ENCODE measurements at places on chromosomes 2 and 18.

DNA sequence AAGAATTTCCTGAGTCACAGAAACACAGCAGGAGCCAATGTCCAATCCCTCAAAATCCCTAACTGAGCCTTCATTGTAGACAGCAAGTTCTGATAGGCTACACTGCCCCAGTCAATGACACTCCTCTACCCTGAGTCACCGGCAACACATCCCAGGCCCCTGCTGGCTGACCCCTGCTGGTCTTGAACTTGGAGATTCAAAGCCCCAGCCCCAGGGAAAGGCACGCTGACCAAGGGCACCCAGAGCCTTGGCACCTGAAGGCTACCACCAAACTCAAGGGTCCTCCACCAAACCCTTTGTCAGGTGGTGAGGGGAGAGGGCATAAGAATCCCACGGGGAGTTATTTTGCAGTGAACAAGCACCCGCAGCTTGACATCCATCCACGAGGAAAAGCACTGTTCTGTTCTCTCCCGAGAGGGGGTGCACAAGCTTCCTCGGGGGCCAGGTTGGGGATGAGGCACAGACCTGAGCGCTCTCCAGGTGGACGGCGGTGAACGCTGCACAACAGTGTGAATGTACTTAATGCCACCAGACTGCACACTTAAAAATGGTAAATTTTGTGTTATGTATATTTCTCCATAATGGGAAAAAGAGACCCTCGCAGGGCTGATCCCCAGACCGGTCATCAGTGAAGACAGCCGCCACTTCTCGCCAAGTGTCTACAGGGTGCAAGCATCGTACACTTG is 46.9 kb downstream of the TFCP2L1 start:
- DNase-seq: no peak

DNA sequence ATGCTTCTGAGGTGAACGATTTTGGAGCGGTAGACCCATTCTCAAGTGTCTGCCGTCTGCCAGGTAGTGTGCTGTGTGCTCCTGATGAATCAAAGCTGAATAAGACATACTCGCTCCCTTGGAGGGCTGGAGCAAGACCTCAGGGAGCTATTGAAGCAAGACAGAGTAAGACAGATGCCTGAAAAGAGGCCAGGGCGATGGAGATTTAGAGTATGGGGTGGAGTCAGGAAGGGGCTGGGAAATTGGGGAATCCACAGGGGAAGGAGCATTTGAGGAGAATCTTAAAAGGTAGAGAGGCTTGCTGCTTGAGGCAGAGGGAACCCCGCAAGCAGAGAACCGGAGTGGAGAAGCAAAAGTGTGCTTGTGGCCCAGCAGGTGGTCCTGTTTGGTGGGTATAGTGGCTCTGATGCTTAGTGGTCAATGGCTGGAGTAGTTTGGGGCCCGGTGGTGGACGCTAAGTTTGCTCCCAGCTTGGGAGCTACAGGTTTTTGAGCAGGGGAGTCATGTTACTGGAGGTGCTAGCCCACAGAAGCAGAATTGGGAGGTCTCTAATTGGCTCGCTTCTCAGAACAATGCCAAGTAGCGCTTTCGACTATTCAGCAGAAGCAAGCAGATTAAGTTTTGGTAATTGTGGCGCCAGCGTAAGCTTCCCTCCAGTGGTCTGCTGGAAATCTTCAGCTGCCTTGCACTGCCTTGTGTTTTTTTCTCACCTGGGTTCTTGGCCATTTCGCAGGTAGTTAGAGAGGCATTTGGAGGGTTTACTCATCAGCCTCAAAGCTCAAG is 2.0 kb downstream of the CNNM4 start:
- DNase-seq: no peak

DNA sequence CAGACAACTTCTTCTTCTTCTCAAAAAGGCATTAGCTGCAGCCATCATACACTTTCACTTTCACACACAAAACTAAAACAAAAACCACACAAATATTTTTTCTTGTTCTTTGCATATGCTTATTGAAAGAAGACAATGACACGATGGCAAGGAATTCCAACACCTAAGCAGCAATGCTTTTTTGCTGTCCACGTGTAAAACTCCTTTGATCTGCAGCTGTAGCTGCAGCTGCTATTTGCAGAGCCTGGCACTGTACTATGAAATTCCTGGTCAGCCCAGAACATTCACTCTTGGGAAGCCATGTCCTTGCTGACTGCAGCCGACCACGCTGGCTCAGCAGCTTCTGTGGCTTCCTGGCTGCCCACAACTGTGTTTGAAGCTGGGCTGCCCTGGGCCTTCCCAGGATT is 316.2 kb downstream of the CDH2 start:
- peak; percentile 8 for DNase-seq

- no peak for DNase-seq
Observed at GRCh38 chr2:148046802-148047201, 25.9 kb downstream of the MBD5 start.

DNA sequence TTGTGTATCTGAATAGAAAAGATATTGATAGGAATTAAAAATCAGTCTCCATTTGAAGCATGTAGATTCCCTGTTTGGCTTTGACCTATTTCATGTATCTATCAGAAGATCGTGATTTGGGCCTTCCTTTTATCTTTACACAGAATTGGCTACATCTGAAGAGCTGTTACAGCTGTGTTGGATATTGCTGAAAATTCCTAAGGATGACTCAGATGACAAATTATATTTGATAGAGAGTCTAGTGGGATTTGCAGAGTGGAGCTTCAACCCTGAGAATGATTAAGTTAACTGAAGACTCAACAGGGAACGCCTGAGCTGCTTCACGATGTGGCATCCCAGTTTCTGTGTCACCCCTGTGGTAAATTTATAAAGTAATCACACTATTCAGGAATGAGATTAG is 4.9 kb upstream of the COL3A1 start:
- no peak for DNase-seq

DNA sequence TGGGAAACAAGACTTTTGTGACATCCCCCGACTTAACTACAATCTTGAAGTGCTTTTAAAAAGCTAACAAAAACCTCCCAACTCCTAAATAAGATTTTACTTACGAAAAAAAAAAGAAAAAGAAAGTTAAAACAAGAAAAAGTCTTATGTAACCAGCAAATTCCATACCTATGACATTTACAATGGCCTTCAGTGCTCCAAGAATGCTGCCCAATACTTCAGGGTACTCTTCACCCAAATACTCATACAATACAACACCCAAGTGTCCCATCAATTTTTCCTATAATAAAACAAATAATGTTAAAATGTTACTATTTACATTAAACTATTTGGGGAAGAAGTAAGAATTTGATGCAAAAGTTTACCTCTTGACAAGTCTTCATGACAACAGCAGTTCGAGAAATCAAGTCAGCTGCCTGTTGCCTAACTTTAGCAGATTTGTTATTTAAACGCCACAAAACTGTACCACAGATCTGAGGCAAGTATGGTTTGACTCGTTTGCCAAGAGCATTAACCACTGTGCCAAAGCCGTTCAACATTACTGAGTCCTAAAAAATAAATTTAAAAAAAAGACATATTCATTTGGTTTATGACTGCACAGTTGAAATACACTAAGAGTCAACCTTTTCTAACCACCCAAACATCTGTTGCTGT is 34.8 kb downstream of the SF3B1 start:
- no peak for DNase-seq

- DNase-seq: no peak
Observed at GRCh38 chr2:16129716-16130540, 189.6 kb downstream of the MYCN start.

- DNase-seq: peak; percentile 11
Observed at GRCh38 chr2:211434773-211435172, 878.4 kb downstream of the CPS1 start.

DNA sequence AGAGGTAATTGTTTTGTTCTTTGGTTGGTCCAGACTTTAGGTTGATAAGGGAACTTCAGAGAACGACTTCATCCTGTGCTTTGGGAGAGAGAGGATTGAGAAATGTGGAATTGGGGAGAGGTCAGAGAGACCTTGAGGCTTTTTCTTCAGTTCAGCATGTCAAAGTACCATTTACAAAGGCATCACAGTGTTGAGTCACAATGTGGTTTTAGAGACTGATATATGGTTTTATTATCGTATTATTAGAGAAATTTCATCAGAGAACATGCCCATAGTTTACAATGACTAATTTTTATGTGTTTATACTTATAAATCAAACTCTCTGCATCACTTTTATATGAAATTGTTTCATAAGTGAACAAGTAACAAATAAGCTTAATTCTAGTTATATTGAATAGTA is 626.6 kb downstream of the DSC3 start:
- DNase-seq: no peak

GRCh38 chr2:109054865-109055264 is 65.8 kb upstream of the EDAR start:
- DNase-seq: peak; percentile 79

GRCh38 chr18:49697757-49698524 is 115.4 kb downstream of the ACAA2 start:
- peak; percentile 26 for DNase-seq

DNA sequence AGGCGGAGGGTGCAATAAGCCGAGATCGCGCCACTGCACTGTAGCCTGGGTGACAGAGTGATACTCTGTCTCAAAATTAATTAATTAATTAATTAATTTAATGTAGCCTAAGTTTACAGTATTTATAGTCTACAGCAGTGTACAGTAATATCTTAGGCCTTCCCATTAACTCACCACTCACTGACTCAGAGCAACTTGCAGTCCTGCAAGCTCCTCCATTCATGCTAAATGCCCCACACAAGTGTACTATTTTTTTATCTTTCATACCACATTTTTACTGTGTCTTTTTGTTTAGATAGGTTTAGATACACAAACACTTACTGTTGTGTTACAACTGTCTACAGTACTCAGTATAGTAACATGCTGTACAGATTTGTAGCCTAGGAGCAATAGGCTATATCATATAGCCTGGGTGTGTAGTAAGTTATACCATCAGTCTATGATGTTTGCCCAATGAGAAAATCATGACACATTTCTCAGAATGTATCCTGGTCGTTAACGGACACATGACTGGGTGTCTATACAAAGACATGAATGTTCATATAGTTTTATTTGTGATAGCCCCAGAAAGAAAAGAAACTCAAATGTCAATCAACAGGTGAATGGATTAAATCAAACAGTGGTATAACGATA is 15.8 kb upstream of the RNU2-63P start:
- no peak for DNase-seq

DNA sequence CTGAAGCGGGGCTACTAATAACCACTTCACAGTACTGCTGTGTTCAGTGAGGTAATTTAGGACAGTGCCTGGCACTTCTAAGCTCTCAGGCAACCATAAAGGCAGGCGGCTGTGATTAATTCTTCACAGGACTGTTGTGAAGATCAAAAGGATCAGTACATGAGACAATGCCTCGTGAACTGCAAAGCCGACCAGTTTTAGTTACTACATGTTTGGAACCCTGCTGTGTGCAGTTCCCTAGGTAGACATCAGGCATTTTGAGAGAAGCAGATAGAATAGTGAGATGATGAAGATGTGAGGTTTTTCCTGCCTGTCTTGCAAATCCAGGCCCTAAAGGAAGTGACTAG is 19.1 kb downstream of the EFHD1 start:
- DNase-seq: no peak

DNA sequence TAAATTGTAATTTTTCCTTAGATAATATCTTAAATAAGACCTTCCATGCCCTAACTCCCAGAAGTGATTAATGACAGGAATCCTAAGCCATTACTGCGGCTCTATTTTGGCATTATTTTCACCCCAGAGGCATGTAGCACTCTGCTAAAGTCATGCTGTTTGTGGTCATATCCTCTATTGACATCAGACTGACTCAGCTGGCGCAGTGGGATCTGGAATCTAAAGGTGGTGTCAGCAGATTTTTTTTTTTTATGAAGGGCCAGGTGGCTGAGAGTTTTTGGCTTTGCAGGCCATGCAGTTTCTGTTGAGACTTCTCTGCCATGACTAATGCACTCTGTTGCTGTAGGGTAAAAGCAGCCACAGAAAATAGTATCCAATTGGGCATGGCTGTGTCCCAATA is 64.1 kb upstream of the ACVR1C start:
- DNase-seq: peak; percentile 99

DNA sequence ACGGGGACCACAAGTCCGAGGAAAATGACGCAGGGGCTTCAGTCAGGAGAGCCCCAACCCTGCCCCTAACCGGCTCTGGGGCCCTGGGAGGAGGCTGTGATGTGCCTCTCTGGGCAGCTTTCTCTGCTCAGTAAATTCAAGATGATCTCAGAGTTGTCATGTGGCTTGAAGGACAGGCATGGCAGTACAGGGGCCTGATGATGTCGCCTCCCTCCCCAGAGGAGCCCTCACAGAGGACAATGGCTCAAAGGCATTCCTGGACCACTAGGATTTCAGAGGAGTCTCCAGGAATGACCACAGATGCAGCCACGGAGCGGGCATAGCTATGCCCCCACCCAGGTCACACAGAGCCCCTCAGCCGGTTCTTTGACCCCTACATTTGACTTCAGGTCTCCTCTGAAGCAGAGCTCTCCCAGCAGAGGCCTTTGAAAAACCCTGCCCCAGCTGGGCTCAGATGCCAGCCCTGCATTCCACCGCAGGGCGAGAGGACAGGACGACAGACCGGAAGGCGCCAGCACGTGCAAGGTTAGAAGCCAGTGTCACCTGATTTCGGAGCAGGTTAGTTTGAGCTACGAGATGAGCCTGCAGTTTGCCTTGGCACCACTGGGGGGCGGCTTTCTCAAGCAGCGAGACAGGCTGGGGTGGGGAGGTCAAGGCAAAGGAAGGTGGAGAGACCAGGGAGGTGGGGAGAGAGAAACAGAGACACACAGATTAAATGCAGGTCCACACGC is 39.2 kb downstream of the BIN1 start:
- peak; percentile 24 for DNase-seq

GRCh38 chr2:50786345-50786744 is 245.6 kb downstream of the NRXN1 start:
- DNase-seq: no peak

DNA sequence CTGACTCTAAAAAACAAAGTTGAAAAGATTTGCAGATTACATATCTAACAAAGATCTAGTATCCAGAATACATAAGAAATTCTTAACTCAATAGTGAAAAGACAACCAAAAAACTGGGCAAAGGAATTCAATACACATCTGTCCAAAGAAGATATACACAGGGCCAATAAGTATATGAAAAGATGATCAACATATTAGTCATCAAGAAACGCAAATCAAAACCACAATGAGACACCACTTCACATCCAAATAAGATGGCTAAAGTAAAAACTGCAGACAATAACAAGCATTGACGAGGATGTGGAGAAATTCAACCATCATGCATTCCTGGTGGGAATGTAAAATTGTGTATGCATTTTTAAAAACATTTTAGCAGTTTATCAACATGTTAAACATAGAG is 256.0 kb downstream of the EIPR1 start:
- peak; percentile 10 for DNase-seq

DNA sequence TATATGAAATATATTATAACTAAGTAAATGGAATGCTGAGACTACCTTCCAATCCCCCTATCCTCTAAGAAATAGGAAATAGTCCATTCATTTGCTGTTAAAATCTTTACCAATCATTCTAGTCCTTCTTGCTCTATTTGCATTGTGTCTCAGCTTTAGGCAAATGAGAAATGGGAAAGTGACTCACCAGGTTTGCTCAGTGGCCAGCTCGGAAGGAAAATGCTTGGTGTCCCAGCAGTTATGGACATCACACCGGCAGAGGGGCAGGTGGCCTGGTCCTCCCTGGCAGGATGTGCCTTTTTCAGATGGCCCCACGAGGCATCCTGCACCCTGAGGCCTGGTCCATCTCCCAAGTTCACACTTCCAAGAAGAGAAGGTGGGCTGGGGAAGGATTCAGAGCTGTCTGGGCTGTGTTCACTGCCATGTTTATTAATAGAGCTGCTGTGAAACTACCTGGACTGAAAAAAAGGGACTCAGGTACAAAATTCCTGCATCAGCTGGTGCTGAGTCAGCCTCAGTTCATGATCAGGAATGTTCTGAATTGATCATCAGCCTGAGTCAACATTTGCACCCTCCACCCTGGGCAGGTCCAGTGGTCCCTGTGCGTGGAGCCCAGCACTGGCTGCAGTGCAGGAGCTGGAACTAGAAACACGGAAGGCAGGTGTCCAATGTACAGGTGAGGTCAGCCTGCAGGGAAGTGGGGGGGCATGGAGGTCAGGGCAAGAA is 60.1 kb upstream of the ARL4C start:
- DNase-seq: peak; percentile 28

Measured in mammary epithelial cell (primary cell).